ENCODE measurements at places on chromosomes 2 and 18. TPM values are rescaled to one million over a fixed set of nuclear protein-coding genes. Genes with fewer than 3 reads are reported as not detected.

DNA sequence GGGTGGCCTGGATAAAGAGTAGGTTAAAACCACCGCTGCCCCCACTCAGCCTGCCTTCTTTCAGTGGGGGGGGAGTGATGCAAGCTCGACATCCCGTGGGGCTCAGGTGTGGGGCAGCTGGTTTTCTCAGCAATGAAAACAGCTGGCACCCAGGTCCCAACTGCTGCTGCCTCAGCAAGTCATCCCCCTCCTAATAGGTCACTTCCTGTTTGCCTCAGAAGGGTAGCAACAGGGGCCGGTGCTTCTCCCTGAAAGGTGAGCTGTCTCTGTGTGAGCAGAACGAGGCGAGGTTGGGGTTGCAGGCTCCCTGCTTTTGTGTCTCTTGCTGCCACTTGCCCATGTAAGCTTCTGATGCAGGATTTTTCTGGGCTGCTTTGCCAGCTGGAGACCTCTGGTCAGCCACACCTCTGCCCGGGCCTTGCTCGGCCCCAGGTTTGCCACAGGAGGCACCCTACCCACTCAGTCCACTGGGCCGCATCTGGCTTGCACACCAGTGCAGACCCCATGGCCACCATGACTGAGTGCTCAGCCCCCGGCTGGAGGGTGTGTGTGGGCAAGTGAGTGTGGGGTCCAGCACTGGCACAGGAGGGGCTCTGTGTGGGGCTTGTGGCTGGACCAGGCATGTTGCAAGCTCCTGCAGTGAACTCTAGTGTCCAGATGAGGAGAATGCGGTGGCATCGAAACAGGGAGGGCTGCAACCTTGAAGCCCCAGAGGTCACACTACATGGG, 11.5 kb upstream of the ASB1 start:
- DNase-seq, result no peak

DNA sequence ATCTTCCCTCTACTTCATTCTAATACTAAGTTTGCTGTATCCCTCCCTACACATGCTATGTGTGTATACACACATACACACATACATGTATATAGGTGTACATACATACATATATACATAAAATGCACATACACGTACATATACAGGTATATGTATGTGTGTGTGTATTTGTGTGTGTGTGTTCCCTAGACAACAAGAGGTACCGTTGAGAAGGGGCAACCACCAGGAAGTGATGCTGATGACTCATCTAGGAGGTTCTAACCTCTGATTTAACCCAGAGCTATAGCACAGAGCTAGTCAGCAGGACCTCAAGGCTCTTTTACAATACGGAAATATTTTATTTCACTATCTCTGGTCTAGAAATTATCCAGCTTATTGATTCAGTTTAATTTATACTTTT, 139.2 kb downstream of the LAMA3 start:
- DNase-seq, result no peak

GRCh38 chr2:33412920-33413319, 63.5 kb upstream of the RASGRP3 start:
- DNase-seq, result no peak

GRCh38 chr2:222844323-222844722, 16.5 kb upstream of the ACSL3 start:
- DNase-seq, result no peak

The MEIS1 gene
- 119 TPM for polyA plus RNA-seq
